ENCODE measurements at places on chromosomes 7 and 10. TPM values are rescaled to one million over a fixed set of nuclear protein-coding genes. Genes with fewer than 3 reads are reported as not detected.

DNA sequence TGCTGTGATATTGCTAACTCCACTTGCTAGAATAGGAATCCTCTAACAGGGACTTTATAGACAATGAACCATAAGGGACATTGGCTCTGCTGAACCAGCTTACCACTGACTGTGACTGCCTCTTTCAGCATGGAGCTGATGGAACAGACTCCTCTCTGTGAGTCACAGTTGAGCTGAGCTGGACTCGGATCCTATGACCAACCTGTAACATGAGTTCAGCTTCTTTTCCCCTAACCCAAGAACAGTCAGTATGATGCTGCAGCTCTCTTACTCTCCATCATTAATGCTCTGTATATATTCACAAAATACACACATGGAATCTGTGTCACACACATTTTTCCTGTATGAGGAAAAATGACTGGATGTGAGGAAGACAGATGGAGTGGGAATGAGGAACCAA lies 177.9 kb upstream of the BET1 start:
- DNase-seq = no peak

PCDH15 gene
- 15.9 TPM for total RNA-seq

DNA sequence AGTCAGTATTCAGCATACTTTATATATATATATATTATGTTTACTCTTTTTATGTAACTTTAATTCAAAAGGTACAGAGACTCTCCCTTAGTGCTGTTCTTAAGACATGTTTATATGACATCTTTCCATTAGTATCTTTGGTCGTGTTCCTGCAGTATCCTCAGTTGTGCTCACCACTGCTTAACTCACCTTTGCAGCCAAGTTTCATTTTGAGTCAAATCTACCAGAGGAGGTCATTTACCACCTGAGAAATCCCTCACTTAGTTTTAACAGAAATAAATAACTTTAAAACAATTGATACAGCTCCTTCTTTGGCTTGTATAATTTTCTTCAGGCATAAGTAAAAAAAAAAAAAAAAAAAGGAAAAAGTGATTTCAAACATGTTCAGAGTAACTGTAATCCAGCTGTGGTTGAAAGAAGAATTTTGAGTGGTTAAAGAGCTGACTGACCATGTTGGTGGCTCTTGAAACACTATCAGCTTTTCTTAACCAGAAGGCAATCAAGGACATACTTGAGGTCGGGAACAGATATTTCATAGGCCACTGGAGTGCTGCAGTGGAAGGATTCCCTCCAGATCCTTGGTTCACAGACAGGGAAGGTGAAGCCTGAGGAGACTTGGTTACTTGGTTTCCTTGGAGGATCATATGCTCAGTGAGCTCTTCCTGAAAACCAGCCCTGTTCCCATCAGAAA lies 116.8 kb downstream of the AUTS2 start:
- DNase-seq = no peak

- no peak for DNase-seq
Observed at GRCh38 chr10:133125901-133126300, 34.1 kb upstream of the KNDC1 start.

GPER1 gene
- 16.6 TPM for total RNA-seq
